ENCODE measurements at places on chromosomes 2 and 18.

- DNase-seq, result no peak
Measured at GRCh38 chr2:99478632-99479031, 11.2 kb downstream of the REV1 start.

- DNase-seq, result no peak
Measured at GRCh38 chr2:98391581-98392270, 45.5 kb downstream of the CNGA3 start.

DNA sequence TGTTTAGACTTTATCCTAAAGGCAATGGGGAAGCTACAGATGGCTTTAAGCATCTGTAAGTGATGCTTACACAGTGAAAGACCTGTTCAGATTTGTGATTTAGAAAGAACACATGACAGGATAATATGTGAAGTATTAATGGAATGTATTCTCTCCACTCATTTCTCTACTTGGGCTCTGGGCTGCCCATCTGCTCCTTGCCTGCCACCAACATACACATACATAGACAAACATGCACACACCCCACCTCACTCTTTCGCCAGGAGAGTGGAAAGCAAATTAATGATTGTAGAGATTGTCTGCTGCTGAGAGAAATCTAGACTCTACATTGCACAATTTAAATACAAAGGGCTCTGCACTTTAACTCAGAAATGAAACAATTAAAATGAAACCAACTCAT is 61.0 kb upstream of the NFE2L2 start:
- no peak for DNase-seq

DNA sequence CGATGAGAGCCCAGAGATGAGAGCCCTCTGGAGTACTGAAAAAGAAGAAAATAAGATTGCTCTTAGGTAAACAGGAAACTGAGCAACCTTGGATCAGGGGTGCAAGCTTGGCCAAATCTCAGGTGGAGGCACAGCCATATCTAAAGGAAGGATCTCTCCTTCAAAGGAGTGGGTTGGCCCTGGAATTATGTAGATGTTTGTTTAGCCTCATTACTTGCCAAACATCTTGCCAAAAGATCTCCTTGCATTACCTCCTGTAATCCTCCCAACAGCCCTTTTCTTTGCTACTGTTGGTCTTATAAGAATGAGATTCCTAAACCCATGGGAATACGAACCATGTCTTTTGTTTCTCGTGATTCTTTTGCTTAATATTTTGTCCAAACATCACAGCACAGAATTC is 332.6 kb upstream of the NCKAP5 start:
- no peak for DNase-seq

DNA sequence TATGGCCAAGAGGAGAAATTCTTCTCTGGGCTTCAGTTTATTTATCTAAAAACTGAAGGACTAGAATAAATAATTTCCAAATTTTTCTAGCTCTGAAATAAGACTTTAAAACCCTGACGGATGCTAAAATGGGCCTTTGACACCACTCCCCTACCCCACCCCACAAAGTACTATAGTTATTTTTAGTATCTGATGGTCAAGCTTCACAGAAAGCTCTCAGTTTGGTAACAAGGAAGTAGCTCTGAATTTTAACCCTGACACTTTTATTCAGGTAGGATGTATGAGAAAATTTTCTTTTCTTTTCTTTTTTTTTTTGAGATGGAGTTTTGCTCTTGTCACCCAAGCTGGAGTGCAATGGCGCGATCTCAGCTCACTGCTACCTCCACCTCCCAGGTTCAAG is 2.4 kb downstream of the RBKS start:
- no peak for DNase-seq

DNA sequence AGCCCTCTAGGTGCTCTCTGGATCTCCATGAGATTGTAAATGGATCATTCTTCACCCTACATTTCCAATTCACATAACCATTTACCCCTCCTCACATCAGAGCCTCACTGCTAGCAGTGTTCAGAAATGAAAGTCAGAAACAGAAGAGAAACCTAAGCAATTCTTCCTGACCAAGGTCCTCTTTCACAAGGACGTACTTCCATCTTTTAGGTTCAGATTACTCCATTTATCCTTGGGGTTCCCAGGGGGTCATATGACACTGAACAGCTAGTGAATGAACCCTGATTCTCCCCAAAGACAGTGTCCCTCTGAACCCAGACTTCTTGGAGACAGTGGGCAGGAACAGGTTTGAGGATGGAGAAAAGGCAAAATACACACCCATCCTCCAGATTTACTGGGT is 12.9 kb upstream of the MARCO start:
- DNase-seq, result no peak

- no peak for DNase-seq
Measured at GRCh38 chr2:160876765-160877164, 283.5 kb upstream of the TANK start.

DNA sequence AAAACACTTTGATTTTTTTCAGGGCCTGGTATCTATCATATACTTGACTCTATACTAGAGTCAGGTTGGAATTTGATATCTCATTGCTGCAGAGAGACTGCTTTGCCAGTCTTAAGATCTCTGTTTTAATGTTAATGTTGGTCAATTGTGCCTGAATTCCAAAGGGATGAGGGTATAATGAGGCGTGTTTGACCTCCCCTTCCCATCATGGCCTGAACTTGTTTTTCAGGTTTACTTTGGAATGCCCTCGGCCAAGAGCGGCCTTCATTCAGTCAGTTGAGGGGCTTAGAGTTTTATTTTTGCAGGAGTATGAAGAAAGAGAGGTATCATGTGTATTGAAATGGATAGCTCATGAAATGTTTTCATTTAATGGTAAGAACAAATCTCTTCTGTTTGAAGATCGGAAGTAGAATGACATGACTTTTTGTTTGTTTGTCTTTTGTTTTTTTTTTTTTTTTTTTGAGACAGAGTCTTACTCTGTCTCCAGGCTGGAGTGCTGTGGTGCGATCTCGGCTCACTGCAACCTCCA is 119.0 kb downstream of the KIAA1328 start:
- DNase-seq, result no peak

DNA sequence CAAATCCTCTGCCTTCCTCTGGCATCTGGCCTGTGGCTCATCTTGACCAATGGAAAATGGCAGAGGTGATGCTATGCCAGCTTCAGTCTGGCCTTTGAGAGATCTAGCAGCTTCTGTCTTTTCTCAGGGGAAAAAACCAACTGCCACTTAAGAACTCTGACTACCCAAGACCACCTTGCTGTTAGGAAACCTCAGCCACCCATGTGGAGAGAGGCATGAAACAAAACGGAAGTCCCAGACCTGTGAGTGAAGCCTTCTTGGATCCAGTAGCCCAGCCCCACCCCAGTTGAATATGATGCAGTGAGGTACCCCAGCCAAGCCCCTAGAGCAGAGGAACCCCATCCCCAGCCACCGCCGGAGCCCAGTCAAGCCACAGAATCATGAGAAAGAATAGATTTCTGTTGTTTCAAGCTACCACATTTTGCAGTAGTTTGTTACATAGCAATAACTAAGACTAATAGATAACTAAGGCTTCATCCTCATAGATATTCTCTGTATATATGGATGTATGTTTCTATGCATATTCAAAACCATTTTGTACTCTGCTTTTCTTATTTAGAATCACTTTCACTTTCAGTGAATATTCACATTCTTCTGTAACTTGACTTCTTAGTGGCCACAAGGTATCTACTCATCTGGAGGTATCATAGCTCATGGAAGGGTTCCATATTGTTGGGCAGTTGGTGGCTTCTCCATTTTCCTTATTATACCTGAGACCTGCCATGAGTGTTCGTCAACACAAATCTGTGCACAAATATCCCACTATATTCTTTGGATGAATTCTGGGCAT is 142.1 kb downstream of the FBXO15 start:
- DNase-seq, result no peak

DNA sequence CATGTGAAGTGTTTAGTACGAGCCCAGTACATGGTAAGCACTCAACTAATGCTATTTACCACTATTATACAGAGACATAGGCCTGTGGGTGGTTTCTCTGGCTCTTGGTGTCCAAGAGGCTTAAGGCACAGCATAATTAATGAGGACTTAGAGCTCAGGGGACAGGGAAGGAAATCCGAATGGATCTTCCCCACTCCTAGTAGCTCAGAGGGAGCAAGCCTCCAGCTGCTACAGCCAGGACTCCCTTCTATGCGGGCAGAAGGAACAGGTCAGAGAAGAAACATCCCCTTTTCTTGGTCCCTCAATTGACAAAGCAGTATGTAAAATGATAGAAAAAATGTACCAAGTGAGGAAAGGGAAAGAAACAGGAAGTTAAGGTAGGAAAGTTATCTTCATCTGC is 261.3 kb upstream of the STON1 start:
- no peak for DNase-seq

- no peak for DNase-seq
Measured at GRCh38 chr18:74140582-74140981, 7.1 kb downstream of the FBXO15 start.
